C1 segment of cervical spinal cord (tissue), 14 donors: ENCODE measurements at places on chromosomes 7 and 10.
A peak's percentile ranks its signal among the peaks of the same experiment; 100 is the strongest.

DNA sequence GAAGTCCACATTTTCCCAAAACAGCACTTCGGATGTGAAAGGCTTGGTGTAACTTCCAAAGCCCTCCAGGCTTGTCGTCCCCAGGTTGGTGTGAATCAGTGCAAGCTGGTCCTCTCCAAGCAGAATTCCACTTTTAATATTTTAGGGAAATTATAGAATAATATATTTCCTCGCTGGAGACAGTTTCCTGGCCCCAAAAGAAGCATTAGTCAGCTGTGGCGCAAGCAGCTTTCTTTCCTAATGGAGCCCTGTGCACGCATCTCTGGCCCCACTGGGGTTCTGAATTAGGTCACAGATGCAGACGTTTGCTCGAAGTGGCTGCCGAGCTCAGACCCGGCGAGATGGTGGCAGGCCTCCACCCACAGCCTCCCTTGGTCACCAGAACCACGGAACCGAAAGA lies 33.3 kb upstream of the MNX1 start:
- DNase-seq: no peak

DNA sequence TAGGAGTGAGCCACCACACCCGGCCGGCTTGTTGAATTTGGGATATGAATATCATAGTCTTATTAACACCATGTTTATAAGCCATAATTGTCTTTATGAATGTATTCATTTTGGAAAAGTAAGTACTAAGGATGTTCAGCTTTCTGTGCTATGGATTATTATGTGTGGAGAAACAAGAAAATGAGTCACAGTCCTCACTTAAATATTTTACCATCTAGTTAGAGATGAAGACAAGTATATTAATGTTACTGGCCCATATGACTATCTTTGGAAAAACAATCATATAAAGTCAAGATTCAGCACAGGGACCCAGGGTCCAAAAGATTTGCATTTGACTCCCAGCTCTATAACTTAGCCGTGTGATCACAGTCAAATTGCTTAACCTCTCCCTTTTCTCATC lies 9.8 kb upstream of the TOMM7 start:
- no peak for DNase-seq

- no peak for DNase-seq
Measured at GRCh38 chr10:46544989-46545791, 11.3 kb downstream of the GPRIN2 start.

DNA sequence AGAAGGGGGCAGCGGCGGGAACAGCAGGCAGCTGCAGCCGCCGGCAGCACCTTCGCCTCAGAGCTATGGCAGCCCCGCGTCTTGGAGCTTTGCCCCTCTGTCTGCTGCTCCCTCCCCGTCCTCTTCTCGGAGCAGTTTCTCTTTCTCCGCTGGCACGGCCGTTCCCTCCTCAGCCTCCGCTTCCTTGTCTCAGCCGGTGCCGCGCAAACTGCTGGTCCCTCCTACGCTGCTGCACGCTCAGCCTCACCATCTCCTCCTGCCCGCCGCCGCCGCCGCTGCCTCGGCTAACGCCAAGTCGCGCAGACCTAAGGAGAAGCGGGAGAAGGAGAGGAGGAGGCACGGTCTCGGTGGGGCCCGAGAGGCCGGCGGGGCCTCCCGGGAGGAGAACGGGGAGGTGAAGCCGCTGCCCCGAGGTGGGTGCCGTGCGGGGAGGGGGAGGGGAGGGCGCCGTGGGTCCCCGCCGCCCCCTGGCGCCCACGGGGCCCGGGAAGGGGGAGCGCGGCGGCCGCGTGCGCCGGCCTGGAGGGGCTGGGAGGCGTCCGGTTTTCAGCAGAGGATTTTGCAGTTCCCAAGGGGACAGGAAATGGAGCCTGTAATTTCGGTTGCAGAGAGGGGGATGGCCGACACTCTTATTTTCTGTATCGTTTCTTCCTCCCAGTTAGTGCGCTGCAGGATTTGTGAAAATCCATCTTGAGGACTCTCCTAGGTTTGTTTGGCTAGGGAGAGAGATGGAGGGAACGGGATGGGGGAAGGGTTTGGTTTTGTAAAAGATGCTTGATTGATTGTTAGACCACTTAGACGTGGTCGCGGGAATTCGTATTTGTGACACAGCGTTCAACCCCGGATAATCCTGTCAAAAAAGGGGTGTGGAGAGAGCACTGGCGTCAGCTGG lies 630 bp downstream of the RSBN1L start:
- DNase-seq: peak; percentile 84

- DNase-seq: no peak
Measured at GRCh38 chr7:115574681-115575291, 455.8 kb downstream of the TFEC start.

GRCh38 chr7:106036004-106036403 lies 72.9 kb downstream of the CDHR3 start:
- DNase-seq: no peak

DNA sequence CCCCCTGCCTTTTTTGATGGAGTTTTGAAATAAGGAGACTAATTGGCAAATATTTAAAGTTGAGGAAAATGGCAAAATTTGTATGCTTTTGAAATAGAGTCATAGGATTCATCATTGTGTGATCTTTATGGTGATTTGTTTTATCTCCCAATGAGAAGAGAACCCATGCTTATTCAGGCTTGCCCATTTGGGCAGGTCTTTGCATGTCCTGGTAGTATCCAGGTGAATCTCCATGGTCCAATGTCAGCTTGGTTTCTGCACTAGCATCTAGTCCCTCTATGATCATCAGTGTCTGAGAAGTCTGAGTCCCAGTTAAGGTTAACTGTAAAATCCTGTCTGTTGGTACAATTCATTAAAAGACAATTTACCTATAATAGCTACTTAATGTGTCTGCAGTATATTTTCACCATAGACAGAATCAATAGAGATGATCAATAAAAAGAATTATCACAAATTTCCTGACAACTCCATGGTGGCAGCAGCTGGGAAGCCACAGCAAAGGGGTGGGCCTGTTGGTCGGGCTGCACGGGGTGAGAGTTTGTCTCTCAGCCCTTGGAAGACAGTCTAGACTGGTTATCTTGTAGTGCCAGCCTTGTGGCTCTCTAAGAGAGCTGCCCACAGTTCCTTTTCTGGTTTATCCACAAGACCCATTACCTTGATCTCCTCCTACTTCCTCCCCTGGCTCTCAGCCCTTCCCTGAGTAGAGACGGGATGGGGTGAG lies 22.2 kb upstream of the BMPER start:
- DNase-seq: no peak

DNA sequence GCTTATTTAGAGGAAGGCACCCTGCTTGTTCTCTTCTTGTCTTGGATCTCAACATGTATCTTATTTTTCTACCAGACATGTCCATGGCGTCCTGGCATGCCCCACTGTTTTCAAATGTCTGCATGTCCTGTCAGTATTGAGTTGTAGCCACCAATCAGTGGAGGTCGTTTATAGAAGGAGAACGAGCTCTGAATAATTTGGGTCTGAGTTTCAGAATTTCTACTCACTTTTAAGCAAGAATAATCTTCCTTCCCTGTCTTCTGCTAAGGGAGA lies 2.9 kb upstream of the HOXA13 start:
- no peak for DNase-seq

GRCh38 chr7:91628742-91629141 lies 251.8 kb downstream of the MTERF1 start:
- peak; percentile 85 for DNase-seq

DNA sequence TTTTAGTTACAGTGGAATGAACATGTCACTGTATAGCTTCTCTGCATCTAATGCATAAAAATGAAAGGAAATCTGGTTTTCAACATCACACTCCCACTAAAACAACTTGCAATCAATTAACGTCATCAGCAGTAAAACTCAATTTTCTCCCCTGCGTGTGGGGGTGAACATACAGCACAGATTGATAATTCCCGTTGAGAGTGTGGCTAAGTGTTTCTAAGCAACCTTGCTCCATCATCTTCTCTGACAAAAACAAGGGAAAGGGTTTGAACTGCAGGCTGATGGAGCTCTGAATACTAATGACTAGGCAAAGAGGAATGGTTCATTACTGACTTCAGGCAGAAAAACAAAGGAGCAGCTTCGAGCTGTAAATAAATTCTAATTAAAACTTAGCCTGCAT lies 238.3 kb downstream of the PARD3 start:
- no peak for DNase-seq

- no peak for DNase-seq
Measured at GRCh38 chr7:151442776-151443496, 3.0 kb upstream of the CRYGN start.

- DNase-seq: no peak
Measured at GRCh38 chr10:48606530-48607355, 1.9 kb upstream of the ARHGAP22 start.

DNA sequence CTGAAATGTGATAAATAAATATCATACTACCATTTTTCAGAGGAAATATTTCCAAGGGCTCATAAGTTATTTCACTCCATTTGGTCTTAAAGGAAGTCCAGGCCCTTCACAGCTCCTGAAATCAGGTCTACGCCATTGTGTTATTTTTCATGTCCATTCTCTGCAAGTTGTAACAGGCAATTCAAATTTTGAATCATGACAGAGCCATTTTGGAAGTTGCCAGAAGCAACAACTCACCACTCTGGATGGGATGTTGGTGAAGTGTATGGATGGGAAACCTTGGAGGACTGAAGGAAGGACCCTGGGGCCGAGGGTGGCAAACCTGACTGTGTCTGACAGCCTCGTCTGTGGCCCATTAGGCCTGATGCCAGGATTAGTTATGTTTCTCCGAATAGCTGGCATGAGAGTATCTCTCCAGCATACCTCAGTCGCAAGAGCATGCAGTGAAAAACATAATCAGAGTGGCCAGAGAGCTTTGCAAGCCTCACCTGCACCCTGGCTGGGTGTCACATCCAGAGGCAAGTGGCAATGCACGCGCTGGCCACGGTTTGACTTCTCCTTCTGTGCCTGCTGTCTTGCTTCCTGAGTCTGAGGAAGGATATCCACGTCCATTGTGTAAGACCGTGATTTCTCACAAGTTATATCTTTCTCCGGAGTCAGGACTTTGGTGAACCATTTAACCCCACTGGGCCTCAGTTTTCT lies 87.1 kb downstream of the NRP1 start:
- no peak for DNase-seq

DNA sequence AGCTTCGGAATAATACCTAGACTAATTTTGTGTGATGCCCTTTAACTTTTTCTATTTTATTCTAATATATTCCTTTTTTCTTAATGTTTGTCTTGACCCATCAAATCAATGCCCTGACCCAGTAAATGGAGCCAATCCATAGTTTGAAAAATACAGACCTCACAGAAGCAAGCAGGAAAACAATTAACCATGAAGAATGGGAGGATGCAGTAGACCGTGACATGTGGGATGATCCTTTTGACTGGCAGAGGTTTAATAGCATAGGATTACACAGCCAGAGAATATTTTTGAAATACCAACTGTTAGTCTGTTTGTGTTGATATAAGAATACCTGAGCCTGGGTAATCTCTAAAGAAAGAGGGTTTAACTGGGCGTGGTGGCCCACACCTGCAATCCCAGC lies 142.6 kb upstream of the NEBL start:
- no peak for DNase-seq

- DNase-seq: no peak
Measured at GRCh38 chr7:107882766-107883165, 8.2 kb upstream of the DLD start.

- DNase-seq: no peak
Measured at GRCh38 chr7:51059504-51060142, 257.0 kb downstream of the COBL start.

GRCh38 chr10:114749014-114749413 lies 72.6 kb upstream of the FHIP2A start:
- no peak for DNase-seq

DNA sequence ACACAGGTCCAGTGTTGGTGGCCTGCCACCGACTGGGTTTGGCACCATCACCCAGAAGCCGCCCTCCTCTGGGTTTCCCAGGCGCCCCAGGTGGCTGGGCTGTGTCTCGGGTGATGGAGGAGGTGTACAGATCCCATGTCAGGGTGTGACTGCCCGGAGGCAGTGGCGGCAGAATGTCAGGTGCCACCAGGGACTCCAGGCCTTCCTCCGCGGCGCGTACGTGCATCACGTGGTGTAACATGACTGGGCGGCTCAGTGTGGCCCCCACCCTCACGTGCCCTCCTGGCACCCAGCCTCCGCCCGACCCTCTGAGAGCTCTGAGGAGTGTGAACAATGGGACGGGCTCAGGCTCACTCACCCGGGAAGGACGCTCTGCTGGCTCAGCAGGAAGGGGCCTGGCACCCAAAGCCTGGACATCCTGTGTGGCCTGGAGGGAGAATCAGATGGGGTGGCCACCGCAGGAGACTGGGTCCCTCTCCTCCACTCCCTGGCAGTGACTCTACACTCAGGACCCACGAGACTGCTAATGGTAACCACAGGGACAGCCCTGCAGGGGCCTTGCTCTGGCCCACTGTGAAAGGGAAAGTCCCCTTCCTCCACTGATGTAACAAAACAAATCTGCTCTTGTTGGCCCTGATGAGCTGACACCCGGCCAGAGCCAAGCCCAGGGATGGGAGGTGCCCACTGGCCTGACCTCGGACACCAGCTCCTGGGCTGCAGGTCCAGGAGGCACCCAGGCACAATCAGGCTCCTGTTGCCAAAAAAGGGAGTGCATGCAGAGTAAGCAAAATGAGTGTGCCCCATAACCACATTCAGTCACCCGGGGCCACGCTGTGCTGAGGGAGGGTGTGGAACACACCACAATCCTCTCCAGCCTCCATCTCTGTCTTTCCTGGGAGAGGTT lies 164.8 kb downstream of the PRKAG2 start:
- DNase-seq: no peak

- no peak for DNase-seq
Measured at GRCh38 chr10:14781763-14782162, 7.1 kb upstream of the FAM107B start.

DNA sequence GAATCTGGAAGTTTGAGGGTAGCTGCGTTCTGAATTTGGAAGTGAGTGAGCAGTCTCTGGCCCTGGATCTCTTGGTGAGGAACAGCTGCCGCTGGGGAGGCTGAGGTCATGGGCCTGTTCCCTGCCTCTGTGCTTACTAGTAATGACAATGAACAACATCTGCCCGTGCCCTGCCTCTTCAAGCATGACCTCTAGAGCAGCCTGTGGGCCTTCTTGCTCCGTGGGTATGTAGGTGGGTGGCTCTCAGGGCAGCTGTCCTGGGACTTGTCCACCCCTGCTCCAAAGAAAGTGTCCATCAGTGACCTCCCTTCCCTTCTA lies 186.2 kb downstream of the CXCL12 start:
- no peak for DNase-seq

GRCh38 chr10:61130366-61130765 lies 186.4 kb upstream of the RHOBTB1 start:
- DNase-seq: no peak

DNA sequence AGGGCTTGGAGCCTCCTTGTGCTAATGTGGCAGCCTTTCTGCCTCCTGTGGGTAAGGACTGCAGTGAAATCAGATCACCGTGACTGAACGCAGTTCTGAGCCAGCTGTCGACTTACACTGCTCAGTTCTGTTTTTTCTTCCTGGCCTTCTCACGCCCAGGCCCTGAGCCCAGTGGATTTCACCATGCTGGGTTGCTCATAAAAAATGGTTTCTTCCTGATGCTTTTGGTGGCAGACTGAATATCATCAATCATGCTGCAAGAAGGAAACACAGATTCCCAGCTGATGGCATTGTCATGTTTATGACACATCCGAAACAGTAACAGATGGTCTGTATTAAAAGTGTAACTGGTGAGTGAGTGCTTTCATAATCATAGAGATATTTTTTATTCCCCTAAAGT lies 389.6 kb downstream of the GALNT17 start:
- no peak for DNase-seq

GRCh38 chr7:32147546-32148268 lies 77.5 kb upstream of the PDE1C start:
- no peak for DNase-seq

GRCh38 chr10:4651404-4652037 lies 174.5 kb upstream of the AKR1E2 start:
- DNase-seq: no peak
